ENCODE measurements at places on chromosomes 6 and 20.
A peak's percentile ranks its signal among the peaks of the same experiment; 100 is the strongest.

GRCh38 chr6:11263291-11263775 is 30.9 kb upstream of the NEDD9 start:
- DNase-seq, result peak; percentile 93

- peak; percentile 67 for DNase-seq
Observed at GRCh38 chr20:24773751-24774201, 175.3 kb upstream of the CST7 start.

GRCh38 chr6:125809570-125810170 is 18.9 kb downstream of the NCOA7 start:
- no peak for DNase-seq

DNA sequence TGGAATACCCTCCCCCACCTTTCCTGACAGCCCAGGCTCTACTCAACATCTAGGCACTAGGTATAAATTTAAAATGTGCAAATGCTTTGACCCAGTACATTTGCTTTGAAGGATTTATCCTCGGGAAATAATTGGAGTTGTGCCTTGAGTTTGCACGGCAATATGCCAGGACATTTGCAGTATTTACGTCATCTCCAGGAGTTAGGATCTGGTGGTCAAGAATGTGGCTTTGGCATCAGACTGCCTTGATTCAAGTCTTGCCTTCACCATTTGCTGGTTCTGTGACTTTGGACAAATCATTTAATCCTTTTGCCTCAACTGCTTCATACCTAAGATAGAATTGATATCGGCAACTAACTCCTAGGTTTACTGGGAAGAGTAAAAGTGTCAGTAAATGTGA is 169.6 kb downstream of the PLCB1 start:
- DNase-seq, result no peak

GRCh38 chr6:161222706-161223234 is 51.1 kb downstream of the AGPAT4 start:
- DNase-seq, result no peak

DNA sequence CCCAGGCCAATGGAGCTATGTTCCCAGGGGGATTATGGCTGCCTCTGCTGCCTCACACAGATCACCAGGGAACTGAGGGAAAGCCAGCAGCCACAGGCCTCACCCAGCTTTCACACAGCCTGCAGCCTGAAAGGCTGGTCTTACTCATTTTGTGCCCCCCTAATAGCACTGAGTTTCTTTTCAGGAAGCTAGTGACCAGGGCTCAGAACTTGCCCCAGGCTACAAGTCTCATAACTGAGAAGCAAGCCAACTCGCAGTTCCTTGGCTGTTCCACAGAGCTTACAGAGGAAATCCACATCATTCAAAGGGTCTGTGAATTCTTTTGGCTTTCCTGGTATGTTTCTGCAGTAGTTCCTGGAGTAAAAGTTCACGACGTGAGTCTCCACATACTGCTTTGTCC is 524.8 kb upstream of the GJE1 start:
- DNase-seq, result no peak

DNA sequence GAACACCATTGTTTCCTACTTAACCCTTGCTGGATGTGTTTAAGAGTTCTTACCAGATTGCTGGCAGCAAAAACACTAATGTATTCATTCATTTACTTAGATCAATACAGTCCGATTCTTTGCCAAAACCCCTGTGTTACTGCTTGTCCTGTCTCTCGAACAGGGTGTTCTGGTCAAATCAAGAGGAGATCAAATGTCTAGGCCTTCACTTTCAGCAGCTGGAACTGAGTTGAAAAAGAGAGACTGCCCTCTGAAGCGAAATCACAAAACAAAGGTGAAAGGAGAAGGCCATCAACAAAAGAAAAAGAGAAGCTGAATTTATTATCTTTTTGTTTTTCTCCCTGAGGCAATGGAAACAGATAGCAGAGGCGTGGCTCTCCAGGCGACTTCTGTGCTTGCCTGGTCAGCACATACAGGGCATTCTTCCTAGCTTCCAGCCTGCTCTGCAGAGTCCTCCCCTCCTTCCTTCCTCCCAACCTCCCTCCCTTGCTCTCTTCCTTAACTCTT is 44.1 kb upstream of the GCM1 start:
- DNase-seq, result peak; percentile 25

- DNase-seq, result peak; percentile 94
Observed at GRCh38 chr20:16922834-16923233, 174.7 kb downstream of the OTOR start.

DNA sequence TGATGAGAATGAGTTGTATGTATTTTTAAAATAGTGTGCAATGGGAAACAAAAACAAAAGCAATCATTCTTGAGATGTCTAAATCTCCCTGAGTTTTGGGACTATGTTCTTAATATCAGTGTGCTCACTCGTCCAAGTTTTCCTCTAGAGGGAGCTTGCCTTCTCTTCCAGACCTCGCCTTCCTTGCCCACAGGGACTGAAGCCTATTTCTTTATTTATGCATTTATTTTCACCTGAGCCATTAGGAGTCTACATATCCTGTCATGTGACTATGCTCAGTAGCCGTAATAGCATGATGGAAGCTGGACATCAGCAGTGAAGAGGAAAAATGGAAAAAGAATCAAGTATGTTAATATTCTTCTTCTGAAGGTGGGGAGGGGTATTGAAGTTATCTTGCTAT is 131.2 kb downstream of the SH3BGRL2 start:
- peak; percentile 28 for DNase-seq

DNA sequence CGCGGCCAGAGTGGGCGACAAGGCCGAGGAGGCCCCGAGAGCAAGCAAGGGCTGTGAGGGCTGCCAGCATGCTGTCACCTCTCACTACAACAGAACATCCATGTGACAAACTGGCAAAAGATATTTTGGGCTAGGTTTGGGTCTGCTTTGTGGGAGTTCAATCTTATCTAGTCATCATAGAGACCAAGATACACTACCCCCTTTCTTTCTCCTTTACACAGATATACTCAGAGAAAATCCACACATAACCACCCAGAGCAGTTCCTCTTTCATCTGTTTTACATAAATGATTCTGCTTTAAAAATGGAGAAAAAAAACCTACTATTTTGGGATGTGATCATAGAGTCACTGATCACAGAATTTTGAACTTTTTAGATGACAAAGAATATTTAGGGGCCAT is 16.8 kb downstream of the SOX4 start:
- no peak for DNase-seq

DNA sequence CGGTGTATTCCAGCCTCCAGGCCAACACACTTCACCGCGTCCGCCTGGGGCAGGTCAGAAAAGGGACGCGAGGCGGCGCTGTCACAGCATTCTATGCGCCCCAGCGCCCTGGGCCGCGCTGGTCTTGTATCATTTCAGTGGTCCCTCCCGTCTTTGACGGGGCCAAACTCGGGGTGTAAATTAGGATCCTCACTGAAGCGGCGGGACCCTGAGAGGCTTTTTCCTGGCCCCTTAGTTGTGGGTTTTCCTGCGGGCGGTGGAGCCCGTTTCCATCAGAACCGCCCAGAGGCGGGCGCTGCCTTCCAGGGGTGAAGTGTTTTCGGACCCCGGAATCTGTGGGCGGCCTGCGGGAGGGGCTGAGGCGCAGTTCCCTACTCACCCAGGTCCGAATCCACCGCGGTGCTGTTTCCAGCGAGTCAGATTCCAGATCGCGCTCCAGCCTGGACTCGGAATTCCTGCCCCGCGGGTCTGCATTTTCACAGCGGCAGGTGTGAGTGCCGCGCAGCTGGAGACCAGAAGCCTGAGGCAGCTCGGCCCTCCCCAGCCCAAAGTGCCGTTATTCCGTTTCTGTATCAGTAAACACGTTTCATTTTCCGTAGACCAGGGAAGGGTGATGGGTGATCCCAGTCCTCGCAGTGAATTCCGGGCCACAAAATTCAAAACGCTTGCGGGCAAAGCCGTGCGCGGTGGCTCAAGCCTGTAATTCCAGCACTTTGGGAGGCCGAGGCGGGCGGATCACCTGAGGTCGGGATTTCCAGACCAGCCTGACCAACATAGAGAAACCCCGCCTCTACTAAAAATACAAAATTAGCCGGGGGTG is 3.9 kb upstream of the MICB start:
- DNase-seq, result peak; percentile 81

DNA sequence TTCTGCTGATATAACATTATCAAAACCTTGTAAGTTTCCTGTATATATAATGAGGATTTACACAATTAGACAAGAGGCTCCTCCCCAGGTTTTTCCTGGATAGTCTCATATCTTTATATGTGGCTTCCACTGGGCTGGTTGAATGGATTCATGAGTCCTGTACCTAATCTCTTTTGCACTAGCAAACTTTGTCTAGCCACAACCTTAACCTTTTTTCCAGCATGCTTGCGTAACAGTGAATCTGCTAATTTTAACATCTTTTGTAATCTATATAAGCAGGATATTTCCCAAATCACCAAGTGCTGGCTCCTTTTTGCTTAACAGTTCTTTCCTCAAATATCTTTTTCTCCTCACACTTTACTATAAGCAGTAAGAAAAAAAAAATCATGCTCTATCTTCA is 153.6 kb downstream of the COL21A1 start:
- DNase-seq, result no peak

DNA sequence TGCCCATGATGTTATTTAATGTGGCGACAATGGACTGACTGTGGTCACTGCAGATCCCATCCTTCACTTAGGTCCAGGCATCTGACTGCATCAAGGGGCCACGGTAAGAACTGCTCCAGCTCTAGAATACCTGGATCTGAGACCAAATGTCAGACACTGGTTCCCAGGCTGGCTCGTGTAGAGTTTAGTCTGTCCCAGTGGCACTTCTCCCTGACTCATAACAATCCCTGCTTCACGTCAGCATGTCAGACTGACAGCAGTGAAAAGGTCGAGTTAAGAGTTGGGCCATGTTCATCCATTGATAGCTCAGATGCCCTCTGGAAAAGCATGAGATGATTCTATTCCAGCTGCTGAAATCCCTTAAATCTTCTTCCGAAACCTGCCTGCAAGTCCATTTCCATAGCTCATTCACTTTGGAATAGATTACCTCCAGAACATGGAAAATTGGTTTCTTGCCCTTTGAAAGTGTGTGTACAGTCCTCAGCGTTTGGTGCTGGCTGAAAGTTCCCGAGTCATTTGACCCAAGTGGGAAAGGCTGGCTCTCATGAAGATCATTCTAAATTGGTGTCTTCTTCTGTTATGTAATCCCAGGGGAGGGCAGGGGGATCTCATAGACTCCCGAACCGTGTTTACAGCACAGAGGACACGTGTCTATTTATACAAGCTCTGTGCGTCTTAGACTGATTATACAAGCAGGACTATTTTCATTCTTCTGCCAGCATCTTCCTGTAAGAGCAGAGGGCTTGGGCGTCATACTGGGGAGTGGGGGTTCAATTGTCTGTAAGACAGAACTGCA is 160.8 kb downstream of the ZDHHC14 start:
- peak; percentile 16 for DNase-seq

GRCh38 chr6:69735027-69735426 is 61.8 kb downstream of the LMBRD1 start:
- DNase-seq, result no peak

DNA sequence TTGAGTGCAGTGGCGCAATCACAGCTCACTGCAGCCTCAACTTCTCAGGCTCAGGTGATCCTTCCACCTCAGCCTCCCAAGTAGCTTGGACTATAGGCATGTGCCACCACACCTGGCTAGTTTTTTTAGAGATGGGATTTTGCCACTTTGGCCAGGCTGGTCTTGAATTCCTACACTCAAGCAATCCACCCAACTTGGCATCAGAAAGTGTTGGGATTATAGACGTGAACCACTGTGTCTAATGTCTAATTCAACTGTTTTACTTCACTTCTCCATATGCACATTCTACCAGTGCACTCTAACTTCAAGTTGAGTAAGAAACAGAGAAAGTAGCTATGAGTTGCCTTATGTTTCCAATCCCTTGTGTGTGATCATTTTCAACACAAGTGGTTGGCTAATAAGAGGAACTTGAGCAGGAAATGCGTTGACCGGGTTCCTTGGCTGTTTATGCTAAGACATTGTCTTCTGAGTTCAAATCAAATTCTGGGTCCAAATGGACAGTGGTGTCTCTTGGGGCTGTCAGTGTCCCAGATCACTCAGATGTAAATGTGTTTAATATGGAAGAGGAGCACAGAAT is 23.9 kb downstream of the ZNF337 start:
- no peak for DNase-seq

DNA sequence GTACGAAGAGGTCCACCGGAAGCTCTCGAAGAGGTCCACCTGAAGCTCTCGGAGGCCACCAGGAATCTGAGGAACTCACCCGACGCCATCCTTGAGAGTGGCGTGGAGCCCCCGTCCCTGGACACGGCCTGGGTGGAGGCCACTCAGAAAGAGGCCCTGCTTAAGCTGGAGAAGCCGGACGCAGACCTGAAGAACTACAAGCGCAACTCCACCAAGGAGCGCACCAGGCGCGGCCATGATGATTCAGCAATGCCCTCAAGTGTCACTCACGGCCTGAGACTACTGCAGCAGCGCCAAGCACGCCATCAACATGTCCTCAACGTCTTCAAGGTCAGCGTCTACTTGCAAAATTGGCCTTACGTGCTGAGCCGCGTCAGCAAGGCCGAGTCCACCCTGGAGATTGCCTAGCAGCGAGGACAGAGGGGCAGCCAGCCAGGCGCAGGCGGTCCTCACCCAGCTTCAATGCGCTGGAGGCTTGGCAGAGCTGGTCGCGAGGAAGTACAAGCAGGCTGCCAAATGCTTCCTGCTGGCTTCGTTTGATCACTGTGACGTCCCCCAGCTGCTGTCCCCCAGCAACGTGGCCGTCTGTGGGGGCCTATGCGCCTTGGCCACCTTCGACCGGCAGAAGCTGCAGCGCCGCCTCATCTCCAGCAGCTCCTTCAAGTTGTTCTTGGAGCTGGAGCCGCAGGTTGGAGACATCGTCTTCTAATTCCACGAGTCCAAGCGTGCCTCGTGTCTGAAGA is 7.7 kb upstream of the GJA10 start:
- DNase-seq, result no peak

- no peak for DNase-seq
Observed at GRCh38 chr6:147497472-147497871, 11.0 kb upstream of the SAMD5 start.

DNA sequence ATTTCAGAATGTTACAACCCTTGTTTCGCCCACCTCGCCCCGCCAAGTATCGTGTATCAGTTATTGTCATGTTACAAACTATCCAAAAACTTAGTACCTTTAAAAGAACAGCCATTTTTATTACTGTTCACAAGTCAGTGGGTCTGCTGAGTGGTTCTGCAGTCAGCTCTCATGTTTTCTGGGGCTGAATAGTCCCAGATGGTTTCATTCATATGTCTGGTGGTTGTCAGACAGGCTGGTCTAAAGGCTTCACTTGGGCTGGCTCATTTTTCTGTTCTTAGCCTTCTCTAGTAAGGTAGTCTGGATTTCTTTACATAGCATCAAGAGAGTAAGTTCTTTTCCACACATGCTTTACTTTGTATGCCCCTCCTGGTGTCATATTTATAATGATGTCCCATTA is 8.6 kb downstream of the ZNF292 start:
- DNase-seq, result no peak

GRCh38 chr6:170205534-170206316 is 85.2 kb downstream of the DLL1 start:
- DNase-seq, result no peak

DNA sequence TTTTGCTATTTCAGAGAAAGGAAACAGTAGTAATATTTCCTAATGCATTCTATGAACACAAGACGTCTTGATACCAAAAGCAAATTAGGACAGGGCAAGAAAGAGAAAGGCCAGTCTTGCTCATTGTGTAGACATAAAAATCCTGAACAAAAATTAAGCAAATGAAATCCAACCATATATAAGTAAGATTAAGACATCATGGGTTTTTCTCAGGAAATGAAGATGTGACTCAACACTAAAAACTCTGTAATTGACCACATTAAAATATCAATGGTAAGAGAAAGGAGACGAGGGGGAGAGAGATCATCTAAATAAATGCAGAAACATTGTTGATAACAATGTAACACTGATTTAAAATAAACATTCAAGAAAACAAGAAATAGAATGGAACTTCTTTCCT is 205.4 kb downstream of the SOD2 start:
- peak; percentile 28 for DNase-seq

Data from iris pigment epithelial cell (primary cell).